CD4-positive, alpha-beta T cell treated with Interleukin-15 for 1 hour (primary cell): ENCODE measurements at places on chromosomes 7 and 10.

- DNase-seq, result no peak
These were observed 5.2 kb upstream of the APBB1IP start for GRCh38 chr10:26432938-26433337.

DNA sequence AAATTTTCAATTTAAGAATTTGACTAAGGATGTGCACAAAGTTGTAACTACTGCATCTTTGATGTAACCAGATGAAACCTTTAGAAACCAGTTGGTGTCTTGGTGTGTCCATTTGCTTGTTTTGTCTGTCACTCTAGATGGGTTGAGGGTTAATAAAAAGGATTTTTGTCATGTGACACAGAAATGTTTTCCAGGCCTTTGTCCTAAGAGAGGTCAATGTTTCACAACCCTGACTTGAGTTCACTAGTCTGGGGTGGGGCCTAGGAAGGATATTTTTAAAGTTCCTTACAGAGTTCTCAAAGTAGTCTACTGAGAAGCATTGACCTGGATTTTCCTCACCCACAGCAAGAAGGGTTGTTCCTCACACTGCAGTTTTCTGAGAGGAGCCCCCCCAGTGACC lies 90.3 kb downstream of the HERPUD2 start:
- DNase-seq, result no peak

- peak; percentile 26 for DNase-seq
These were observed 2.5 kb downstream of the ENTPD1 start for GRCh38 chr10:95758351-95759025.

GRCh38 chr7:27173956-27174873 lies at the start of gene HOXA10:
TSS of gene HOXA10 (minus strand) at chr7:27174320. CDS start at chr7:27174306, 14 bp downstream.
- peak; percentile 12 for DNase-seq

DNA sequence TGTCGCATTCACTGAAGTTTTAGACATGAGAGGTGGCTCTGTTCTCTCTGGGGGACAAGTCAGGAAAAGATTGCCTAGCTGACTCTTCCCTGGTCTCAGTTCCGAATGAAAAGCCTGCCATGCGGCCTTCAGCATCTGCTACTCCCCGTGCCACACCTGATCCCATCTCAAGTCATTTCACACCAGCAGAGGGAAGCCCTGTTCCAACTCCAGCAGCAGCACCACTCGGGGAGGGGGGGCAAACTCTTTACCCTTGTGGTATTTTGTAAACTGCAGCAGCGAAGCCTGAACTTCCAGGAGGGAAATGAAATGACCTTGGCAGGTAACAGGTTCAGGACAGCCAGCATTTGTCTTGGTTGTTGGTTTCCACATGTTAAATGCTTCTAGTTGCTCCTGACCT lies 13.8 kb downstream of the LRRC4 start:
- no peak for DNase-seq

DNA sequence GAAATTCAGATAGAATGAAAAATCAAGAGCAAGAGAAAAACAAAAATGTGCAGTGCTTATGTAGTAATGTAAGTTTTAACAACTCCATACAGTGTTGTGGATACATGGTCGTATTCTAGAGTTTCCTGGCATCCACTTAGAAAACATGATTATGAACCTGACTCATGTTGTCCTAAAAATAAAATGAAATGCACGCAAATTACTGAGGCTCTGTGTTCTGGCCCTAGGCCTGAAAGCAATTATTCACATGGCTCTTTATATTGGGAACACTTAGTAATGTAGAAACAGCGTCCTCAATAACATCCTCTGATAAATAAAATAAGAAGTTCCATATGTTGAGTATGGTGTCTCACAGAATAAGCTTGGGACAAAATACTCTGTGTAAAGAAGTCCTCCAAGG lies 200.2 kb upstream of the SEMA3E start:
- DNase-seq, result no peak

GRCh38 chr10:75076348-75076747 lies 35.1 kb upstream of the SAMD8 start:
- no peak for DNase-seq

GRCh38 chr10:4807761-4808507 lies 18.1 kb upstream of the AKR1E2 start:
- DNase-seq, result no peak

GRCh38 chr10:22454634-22455033 lies 109.3 kb downstream of the SPAG6 start:
- DNase-seq, result no peak

DNA sequence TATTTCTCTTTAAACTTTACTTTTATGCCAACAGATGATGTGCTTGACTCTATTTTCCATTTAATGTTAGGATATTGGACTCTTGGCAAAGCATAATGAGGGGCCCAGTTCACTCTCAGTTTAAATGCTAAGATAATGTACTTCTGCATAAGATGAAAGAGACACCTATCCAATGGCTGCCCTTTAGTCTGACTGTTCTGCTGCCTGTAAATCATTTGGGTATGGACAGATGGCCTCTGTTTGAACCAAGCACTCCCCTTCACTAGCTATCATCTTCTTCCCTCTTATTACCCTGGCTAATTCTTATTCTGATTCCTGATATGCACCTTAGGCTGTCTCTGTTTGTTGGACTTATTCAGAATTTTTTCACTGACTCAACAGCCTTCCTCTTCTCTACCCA lies 72.1 kb downstream of the SEM1 start:
- DNase-seq, result no peak

DNA sequence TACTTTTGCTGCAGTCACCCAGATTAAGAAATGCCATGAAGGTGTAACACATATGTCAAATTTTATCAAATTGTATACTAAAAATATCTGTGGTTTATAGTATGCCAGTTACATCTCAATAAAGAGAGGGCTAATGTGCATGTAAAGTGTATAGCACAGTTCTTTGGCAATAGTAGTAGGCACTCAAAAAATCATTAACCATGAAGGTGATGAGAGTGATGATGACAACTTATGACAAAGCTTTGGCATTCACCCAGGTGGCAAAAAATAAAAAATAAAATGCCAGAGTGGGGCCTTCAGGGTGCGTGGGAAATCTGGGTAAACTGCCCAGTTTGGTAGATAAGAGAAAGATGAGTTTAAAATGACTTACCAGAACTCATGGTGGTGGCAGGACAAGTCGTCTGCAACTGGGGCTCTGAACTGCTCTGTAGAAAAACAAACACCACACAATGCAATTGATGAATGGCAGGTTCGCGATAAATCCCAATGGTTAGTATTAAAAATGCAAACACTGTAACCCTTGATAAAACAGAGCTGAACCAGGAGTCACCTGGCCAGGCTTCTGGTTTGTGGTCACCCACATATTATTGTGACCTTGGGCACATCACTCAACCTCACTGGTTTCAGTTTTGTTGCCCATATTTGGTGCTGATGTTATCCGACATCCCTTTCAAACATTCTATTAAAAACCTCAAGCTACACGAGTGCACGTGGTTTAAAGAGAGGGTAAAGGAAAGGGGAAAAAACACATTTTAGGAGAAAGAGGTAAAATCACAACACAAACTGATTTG lies 120.2 kb downstream of the SORBS1 start:
- no peak for DNase-seq

- no peak for DNase-seq
These were observed 408.1 kb downstream of the AUTS2 start for GRCh38 chr7:70006261-70006920.

- DNase-seq, result peak; percentile 5
These were observed 5.1 kb upstream of the ADAMTS14 start for GRCh38 chr10:70666960-70667798.

DNA sequence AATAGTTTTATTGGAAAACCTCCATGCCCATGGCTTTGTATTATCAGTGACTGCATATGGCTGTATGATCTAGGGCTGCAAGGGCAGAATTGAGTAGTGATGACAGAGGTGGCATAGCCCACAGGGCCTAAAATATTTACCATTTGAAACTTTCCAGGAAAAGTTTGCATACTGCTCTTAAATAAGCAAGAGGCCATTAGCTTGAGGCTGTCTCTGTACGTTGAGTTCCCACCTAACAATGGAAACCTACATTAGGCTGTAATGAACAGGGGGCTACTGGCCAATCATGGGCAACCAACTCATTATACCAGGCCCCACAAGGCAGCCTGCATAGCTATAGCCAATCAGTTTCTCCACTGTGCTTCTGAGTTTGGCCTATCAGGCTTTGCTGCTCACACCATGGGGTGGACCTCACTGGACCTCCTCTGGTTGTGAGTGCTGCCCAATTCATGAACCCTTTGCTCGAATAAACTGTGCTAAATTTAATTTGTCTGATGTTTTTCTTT lies 673 bp upstream of the ST8SIA6 start:
- DNase-seq, result no peak

- DNase-seq, result no peak
These were observed 903 bp upstream of the NT5C2 start for GRCh38 chr10:103193820-103194529.

- peak; percentile 6 for DNase-seq
These were observed 48.0 kb downstream of the CAMK2B start for GRCh38 chr7:44277391-44277790.

- DNase-seq, result no peak
These were observed 653.3 kb upstream of the PFKP start for GRCh38 chr10:2414039-2414438.

DNA sequence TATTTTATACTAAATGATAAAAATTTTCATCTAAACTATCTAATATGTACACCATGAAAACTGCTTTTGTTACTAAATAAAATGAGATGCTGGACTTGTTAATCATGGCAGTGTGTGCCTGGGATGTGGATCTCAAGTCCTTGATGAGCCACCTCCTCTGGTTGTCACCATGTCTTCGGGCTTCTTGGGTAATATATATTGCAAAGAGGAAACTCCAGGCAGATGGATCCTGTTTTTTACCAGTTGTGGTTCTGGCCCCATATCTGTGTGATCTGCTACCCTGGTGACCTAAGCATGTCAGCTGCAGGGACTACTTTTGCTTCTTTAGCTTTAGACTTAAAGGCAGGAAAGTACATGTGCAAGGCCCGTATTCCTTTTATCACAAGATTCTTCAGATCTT lies 46.2 kb downstream of the TMEM60 start:
- DNase-seq, result peak; percentile 25

GRCh38 chr10:78199759-78200158 lies 166.1 kb downstream of the RPS24 start:
- no peak for DNase-seq

- DNase-seq, result no peak
These were observed 60.8 kb upstream of the SP4 start for GRCh38 chr7:21367081-21367480.

DNA sequence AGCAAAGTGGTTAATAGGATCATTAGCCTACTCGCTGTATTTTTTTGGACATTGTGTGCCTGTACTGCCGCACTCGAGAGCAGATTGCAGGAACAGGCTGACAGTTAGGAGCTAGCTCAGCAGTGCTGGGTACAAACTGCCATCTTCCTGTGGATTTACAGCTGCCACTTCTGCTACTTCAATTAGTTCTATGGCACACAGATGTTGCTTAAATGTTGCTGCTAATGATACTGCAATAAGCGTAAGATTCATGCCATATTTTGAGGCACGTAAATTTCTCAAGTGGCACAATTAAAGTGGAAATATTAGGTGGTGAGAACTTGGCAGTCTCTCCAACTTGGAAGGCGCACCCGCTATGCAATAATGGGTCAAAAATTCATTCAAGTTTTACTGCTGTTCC lies 171.9 kb downstream of the EBF3 start:
- no peak for DNase-seq

- no peak for DNase-seq
These were observed 21.7 kb downstream of the CCM2 start for GRCh38 chr7:45021604-45022296.

GRCh38 chr7:68734431-68734830 lies 863.8 kb upstream of the AUTS2 start:
- no peak for DNase-seq

DNA sequence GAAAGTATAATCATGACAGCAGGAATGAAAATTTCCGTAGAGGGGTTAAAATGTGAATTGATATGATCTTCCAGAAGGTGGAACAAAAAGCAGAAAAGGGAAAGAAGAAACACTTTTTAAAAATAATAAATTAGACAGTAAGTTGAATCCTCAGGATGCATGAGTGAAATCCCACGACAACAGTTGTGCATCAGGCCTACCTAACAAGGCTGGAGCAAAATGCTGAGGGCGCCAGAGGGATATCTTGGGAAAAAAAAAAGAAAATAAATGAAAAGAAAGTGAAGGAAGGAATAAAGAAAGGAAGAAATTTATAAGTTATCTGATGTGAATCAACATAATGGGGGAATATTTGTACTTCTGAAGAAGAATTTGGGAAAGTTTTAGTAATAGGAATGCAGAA lies 13.0 kb upstream of the HUS1 start:
- no peak for DNase-seq

GRCh38 chr7:144384071-144384470 lies 19.4 kb downstream of the NOBOX start:
- no peak for DNase-seq

GRCh38 chr10:111648046-111648445 lies 535.5 kb downstream of the GPAM start:
- DNase-seq, result no peak

GRCh38 chr10:69629897-69630650 lies at the start of gene FAM241B:
TSS of gene FAM241B (plus strand) at chr10:69630247. CDS start at chr10:69631744, 1,497 bp downstream.
- peak; percentile 67 for DNase-seq

- no peak for DNase-seq
These were observed 689 bp upstream of the GTPBP4 start for GRCh38 chr10:987620-987869.

- no peak for DNase-seq
These were observed 705.6 kb upstream of the PHF14 start for GRCh38 chr7:10268034-10268433.

DNA sequence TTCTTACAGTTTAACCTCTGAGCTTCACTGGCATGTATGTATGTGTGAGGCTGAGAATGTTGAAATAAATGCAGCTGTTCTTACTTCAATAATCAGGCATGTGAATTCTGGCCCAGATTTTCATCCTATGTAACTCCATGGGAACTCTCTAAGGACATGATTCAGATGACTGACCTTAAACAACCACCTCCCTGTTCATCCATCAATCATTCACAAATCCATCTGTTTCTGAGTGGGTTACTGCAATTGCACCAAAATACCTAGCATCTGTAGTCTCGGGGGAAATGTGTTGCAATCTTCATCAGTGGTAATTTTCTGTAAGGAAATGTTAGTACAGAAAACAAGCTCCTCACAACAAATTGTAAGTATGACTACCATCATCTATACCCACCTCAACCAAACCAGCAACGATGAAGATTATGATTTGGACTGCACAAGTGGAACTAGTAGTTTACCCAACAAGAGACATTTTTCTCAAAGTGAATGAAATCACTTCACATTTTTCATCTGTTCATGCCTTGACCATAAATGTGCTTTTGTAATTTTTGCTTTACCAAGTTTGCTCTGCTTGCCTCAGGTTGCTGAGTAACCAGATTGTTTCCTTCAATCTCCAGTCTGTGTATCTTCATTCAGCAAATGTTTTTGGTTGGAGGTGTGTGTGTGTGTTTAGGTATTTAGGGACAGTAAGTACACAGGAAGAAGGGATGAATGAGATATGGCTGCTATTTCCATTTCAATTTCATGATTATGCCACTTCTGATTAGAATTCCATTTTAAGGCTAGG lies 65.7 kb upstream of the FZD8 start:
- DNase-seq, result no peak
